Suprapubic skin (tissue), 4 donors: ENCODE measurements at places on chromosomes 11 and 22. TPM values are rescaled to one million over a fixed set of nuclear protein-coding genes. Genes with fewer than 3 reads are reported as not detected.

- DNase-seq: no peak
These were observed 5.3 kb upstream of the NHERF4 start for GRCh38 chr11:119179983-119180382.

DNA sequence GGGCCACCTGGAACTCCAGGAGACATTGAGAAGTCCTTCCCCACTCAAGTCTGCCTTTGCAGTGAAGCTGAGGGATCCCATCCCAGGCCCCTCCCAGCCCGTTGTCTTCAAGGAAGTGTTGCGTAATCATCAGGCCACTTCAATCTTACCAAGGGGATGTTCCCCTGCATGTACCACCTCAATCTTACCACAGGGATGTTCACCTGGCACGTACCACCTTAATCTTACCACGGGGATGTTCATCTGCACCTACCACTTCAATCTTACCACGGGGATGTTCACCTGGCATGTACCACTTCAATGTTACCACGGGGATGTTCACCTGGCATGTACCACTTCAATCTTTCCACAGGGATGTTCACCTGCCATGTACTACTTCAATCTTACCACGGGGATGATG, 108.0 kb upstream of the SYN3 start:
- no peak for DNase-seq

- peak; percentile 91 for DNase-seq
These were observed 18.4 kb downstream of the BCL9L start for GRCh38 chr11:118907051-118908042.

GRCh38 chr11:78429209-78429608, 11.6 kb upstream of the GAB2 start:
- DNase-seq: no peak

DNA sequence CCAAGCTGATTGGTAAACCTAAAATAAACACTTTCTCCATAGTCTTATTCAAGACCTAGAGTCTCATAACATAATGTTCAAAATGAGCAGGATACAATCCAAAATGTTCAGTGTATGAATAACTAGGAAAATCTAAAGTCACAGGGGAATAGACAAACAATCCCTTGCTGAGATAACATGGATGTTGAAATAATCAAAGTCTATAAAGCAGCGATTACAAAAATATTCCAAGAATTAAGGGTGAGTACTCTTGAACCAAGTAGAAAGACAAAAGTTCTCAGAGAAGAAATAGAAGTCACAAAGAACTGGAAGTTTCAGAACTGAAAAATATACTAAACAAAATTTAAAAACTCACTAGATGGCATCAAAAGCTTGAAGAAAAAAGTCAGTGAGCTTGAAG, 561.0 kb downstream of the INSC start:
- DNase-seq: no peak

C11orf16 gene
- not detected for total RNA-seq

DNA sequence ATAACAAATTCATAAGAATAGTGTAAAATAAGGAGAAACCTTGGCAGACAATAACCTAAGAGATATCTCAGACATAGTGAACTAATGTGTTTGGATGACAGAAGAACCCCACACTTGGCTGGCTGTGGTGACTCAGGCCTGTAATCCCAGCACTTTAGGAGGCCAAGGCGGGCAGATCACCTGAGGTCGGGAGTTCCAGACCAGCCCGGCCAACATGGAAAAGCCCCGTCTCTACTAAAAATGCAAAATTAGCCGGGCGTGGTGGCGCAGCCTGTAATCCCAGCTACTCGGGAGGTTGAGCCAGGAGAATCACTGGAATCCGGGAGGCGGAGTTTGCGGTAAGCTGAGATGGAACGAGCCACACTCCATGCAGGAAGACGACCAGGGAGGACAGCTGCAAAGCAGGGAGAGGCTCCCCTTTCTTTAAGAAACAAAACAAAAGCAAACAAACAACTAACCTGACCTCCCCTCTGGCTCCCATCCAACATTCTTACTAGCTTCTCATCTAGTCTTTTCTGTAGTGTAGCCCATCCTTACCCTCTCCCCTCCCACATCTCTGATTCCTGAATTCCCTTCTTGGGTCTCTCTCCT, 84.2 kb downstream of the ZNF280B start:
- DNase-seq: no peak

- DNase-seq: no peak
These were observed 13.4 kb downstream of the SYT7 start for GRCh38 chr11:61567286-61568061.

RIBC2 gene
- not detected for total RNA-seq

- DNase-seq: no peak
These were observed 717 bp downstream of the OSM start for GRCh38 chr22:30265823-30266444.

TSSK2 gene
- total RNA-seq: not detected

DNA sequence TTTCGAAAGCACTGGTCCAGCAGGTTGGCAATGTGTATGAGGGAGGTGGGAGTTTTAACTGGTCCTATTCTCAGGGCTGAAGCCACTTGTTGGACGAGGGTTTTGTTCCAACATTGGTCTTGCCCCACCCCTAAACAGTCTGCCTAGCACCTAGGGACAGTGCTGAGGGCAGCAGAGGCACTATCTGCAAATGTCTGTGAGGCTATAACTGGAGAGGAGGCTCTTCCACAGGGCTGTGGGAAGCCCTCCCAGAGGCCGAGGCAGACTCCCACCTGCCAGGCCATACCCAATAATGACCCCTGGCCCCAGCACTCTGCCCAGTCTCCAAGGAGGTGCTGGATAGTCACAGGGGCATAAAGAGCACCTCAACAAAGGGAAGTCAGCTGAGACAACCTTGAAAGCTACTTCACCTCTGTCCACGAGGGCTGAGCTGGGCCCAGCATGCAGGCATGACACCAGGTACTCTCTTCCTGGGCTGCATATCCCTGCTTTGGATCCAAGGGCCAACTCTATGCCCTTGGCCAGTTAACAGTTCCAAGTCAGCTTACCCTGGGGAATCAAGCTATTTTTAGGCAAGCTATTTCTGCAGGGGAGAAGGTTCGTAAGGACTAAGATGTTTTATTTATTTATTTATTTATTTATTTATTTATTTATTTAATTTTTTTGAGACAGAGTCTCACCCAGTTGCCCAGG, 40.2 kb upstream of the SLC25A1 start:
- DNase-seq: no peak

OR4A47 gene
- not detected for total RNA-seq

DNA sequence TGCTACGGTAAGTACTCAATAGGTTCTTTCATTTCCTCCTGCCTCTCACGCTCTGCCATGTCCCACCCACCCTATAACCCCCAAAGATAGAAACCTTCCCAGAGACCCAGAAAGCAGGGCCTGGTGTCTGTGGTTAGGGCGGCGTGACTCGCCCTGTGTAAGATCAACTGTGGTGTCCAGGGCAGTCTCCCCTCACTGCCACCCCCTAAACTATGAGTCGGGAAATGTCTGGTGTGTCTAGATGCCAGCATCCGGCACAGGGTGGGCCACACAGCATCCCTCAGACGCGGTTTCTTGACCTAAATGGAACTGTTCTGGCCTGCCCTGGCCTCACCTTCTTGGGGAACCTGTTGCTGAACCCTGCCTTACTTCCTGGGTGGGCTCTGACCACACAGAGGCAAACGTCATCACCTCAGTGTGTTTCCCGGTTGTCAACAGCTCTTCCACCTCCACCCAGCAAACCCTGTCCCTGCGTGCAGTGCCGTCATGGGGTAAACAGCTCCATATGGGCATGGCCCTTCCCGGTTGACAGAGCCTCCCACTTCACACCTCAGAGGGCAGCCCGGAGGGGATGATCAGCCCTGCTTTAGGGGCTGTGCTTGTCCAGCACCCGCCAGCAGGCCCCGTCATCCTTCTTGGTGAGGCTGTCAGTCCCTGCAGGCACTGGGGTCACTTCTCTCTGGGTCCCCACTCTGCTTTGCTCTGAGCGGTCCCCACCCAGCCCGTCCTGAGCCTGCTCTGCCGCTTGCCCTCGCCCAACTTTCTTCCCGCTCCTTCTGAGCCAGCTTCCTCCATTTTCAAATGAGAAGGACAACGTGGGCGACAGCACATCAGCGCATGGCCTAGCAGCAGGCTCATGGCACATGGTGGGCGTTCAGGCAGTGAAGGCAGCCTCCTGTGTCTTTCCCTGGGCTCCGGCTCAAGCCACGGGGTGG, 6.0 kb downstream of the WNT11 start:
- no peak for DNase-seq

OR52E8 gene
- not detected for total RNA-seq
